ENCODE measurements at places on chromosomes 12 and 14. TPM values are rescaled to one million over a fixed set of nuclear protein-coding genes. Genes with fewer than 3 reads are reported as not detected.

STXBP6 gene
- total RNA-seq = 2.7 TPM

ATL1 gene
- 10.7 TPM for total RNA-seq

SLCO1B1 gene
- total RNA-seq = not detected

DNA sequence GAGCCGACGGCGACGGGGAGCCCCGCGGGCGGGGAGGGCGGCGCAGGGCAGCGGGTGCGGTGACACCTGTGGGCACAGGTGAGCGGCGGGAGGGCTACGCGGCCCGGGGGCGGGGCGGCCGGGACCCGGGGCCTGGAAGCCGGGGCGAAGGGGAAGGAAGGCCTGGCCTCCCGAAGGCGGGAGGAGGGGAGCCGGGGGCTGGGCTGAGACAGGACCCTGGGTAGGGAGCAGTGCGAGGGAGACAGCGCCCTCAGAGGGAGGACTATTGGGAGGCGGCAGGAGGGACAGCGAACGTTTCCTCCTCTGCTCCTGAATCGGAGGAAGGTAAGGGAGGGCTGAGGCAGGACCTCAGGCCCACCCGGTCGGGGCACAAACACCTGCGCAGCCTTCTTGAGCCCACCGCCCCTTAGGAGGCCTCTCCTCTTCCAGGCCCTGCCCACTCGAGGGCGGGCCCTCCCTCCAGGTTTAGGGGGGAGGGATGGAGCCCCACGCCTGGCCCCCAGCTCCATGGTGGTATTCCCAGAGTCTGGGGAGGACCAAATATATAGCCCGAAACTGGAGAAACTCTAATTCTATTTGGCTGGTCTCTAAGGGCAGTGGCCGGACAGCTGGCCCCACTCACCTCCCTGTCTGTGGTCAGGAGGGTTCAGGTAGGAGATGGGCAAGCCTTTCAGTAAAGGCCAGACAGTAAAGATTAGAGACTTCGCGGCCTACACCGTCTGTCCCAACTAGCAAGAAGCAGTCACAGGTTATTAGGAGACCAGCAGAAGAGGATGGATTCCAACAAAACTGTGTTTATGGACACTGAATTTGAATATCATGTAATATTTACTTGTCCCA lies 509 bp downstream of the PLEKHG6 start:
- DNase-seq = no peak

ZNF664 gene
- total RNA-seq = 28.3 TPM

DNA sequence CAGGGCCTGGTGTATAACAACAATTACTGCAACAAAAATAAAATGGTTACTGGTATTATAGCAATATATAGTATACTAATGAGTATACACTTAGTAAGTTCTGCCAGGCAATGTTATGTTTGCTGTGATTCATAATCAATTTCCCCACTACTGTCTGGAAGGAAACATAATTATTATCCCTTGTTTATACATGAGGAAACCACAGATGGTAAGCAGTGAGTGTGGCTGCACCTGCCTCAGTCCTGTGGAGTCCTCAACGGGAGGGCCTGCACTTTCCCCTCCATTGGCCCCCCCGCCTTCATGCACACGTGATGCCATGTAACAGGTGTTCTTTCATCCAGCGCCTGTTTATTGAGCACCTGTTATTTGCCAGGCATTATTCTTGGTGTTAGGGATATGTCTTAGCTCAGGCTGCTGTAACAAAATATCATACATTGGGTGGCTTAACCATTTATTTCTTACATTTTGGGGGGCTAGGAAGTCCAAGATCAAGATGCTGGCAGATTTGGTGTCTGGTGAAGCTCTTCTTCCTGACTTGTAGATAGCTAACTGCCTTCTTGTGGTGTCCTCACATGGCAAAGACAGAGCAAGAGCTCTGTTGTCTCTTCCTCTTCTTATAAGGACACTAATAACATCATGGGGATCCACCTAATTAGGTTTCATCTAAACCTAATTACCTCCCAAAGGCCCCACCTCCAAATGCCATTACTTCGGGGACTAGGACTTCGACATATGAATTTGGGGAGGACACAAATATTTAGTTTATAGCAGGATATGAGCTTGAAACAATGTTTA lies 59.5 kb upstream of the CHGA start:
- no peak for DNase-seq

DNA sequence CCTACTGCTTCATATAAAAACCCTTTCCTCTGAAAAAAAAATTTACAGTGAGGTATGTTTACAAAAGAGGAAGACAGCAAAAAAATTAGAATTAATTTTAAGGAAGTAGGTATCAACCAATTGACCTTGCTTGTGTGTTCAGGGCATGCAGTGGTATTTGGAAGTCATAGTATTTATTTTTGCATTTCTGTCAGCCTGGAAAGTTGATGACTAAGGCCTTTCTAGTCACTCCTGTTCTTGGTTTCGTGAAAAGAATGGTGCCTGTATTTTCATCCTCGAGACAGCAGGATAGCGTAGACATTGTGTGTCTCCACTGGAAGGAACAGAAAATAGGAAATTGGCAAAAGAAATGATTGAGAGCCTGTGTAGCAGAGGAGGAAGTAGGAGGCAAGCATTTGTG lies 24.5 kb downstream of the SLC16A7 start:
- no peak for DNase-seq

GRCh38 chr14:97517566-97518234 lies 720.5 kb downstream of the VRK1 start:
- DNase-seq = no peak

SELPLG gene
- total RNA-seq = 1.5 TPM

GRCh38 chr14:91067186-91067585 lies 6.7 kb upstream of the RPS6KA5 start:
- no peak for DNase-seq

- no peak for DNase-seq
Observed at GRCh38 chr14:104598039-104598909, 6.3 kb downstream of the TMEM179 start.

CISTR gene
- total RNA-seq = not detected

GLRX5 gene
- 47.2 TPM for total RNA-seq

- DNase-seq = no peak
Observed at GRCh38 chr12:107600581-107601144, 84.9 kb upstream of the PWP1 start.

- peak; percentile 96 for DNase-seq
Observed at GRCh38 chr14:95483309-95484165, 32.9 kb downstream of the SYNE3 start.

C14orf180 gene
- total RNA-seq = not detected

- peak; percentile 9 for DNase-seq
Observed at GRCh38 chr14:44369401-44370123, 137.5 kb downstream of the FSCB start.

DNA sequence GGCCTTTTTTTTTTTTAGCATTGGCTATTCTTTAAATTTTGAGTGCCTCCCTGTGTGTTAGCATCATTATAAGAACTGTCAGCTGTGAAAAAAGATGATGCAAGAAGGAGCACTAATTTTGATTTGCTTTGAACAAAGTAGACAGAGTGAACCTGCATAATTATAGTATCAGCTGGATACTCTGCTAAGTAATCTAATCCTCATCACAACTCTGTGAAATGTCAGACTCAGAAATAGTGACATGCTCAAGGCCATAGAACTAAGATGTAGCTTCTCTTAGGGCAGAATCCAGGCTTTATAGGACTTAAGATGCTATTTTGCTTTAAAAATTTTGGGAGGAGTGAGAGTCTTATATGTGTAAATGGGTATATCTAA lies 31.9 kb downstream of the FBXO34 start:
- DNase-seq = no peak

GRCh38 chr12:55720894-55721444 lies 776 bp downstream of the RDH5 start:
- DNase-seq = peak; percentile 92

- DNase-seq = no peak
Observed at GRCh38 chr14:101817501-101818001, 56.0 kb downstream of the PPP2R5C start.

- no peak for DNase-seq
Observed at GRCh38 chr14:71931492-71932228, 569 bp upstream of the RGS6 start.

DNA sequence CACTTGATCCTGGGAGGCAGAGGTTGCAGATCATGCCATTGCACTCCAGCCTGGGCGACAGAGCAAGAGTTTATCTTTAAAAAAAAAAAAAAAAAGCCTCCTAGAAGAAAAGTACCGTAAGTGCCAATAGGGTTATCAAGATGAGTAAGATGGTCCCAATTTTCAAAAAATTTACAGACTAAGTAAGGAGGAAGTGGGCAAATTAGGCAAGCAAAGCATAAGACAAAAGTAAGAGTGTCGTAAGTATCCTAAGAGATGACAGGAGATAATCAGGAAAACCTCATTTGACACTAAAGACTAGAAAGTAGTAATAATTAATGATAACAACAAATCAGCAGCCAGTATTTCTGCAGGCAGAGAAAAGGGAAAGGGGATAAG lies 12.2 kb downstream of the PYM1 start:
- DNase-seq = no peak

DNA sequence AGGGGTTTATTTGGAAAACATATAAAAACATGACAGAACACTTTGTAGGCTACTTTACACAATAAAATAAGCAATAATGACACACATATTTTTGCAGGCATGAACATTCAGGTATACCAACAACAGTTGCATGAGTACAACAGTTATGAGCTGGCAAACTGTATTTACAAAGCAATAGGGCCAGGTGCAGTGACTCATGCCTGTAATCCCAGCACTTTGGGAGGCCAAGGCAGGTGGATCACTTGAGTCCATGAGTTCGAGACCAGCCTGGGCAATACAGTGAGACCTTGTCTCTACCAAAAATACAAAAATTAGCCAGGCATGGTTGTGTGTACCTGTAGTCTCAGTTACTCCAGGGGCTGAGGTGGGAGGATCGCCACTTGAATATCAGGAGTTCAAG lies 101.1 kb downstream of the BMP4 start:
- DNase-seq = no peak

- DNase-seq = peak; percentile 10
Observed at GRCh38 chr12:124109760-124110159, 136.7 kb downstream of the ZNF664 start.

DNA sequence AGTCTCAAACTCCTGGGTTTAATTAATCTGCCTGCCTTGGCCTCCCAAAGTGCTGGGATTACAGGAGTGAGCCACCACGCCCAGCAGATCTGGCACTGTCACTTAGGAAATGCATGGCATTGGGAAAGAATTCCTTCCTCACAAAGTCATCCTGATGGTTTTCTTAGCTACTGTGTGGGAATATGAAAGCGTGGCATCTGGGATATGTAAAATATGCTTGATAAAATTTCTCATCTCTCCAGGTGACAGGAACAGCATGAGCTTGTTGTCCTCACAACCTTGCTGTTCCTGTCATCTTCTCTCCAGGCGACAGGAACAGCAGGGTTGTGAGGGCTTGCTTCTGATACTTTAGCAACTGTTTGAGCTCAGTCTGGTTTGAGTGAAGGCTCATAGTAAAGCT lies 16.1 kb upstream of the AICDA start:
- DNase-seq = peak; percentile 18

GRCh38 chr12:67788118-67788517 lies 139.6 kb downstream of the DYRK2 start:
- DNase-seq = no peak

ACYP1 gene
- not detected for total RNA-seq

NOC4L gene
- total RNA-seq = 13.2 TPM

DNA sequence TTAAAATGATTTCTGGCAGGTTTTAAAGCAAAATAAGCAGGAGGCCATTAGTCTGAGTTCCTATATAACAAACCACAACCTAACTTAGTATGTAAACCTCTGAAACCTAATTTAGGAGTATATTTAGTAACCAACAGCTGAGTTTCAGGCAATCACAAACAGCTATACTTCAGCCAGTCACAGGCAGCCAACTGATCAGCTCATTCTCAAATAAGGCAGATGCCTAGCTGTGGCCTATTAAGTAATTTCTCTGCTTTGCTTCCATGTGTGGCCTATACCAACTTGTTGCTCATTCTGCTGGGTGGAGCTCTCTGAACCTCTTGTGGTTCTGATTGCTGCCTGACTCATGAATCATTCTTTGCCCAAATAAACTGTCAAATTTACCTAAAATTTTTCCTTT lies 408.9 kb upstream of the FBXO33 start:
- DNase-seq = no peak

DHRS7 gene
- total RNA-seq = 37.5 TPM

- DNase-seq = peak; percentile 93
Observed at GRCh38 chr14:68546839-68547238, 246.0 kb downstream of the ZFP36L1 start.

NPFF gene
- not detected for total RNA-seq

Measured in fibroblast of the aortic adventitia (primary cell).